ENCODE measurements at places on chromosomes 7 and 10. TPM values are rescaled to one million over a fixed set of nuclear protein-coding genes. Genes with fewer than 3 reads are reported as not detected.

The PLXNA4 gene
- not detected for total RNA-seq

The MLXIPL gene
- not detected for total RNA-seq

GRCh38 chr7:42278344-42278743 lies 41.3 kb upstream of the GLI3 start:
- no peak for DNase-seq

DNA sequence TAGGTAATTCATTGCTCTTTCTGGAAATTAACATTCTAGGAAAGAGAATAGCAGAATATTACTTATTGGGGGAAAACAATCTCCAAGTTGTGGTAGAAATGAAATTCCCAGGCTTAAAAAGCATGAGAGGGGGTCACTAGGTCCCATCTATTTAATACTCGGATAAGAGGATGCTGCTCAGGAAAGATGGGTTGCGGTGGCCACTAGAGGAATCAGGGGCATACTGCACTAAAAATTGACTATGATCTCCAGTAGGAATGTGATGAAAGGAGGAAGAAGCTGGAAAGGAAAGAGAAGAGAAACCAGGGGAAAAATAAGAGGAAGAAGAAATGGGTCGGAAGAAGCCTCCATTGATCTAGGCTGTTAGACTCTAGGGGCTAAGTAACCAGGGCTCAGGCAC lies 192.8 kb downstream of the GPAM start:
- DNase-seq: no peak

DNA sequence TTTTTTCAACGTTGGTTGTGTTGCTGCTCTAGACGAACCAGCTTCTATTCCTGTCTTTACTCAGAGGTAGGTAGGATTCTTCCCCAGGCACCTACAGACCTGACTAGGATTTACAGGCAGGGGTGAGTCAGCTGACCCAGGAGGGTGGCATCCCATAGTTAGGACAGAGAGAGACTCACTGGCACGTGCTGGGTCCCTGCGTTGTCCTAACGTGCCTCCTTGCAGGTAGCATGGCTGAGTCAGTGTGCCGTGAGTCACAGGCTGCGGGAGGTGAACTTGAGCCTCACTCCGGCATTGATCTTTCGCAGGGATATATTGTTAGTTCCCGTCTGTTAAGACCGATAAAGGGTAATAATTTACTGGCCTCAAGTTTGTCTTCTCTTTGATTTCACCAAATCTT lies 96.5 kb downstream of the PFKFB3 start:
- no peak for DNase-seq

The EPO gene
- total RNA-seq: not detected

DNA sequence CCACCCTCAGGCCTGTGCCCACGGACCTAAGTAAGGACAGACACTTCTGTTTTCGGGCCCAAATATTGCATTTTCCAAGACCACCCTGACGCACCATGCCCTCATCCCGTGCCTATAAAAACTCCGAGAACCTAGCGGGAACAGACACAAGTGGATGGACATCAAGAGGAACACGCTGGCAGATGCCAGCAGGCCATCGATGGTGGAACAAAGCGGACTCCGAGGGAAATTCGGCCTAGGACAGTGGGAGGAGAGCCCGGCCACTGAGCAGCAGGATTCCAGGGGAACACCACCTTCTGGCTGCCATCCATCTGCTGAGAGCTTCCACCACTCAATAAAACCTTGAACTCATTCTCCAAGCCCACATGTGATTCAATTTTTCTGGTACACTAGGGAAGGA lies 243.6 kb upstream of the ZWINT start:
- no peak for DNase-seq

- DNase-seq: no peak
Observed at GRCh38 chr7:25056368-25056767, 68.7 kb downstream of the CYCS start.

DNA sequence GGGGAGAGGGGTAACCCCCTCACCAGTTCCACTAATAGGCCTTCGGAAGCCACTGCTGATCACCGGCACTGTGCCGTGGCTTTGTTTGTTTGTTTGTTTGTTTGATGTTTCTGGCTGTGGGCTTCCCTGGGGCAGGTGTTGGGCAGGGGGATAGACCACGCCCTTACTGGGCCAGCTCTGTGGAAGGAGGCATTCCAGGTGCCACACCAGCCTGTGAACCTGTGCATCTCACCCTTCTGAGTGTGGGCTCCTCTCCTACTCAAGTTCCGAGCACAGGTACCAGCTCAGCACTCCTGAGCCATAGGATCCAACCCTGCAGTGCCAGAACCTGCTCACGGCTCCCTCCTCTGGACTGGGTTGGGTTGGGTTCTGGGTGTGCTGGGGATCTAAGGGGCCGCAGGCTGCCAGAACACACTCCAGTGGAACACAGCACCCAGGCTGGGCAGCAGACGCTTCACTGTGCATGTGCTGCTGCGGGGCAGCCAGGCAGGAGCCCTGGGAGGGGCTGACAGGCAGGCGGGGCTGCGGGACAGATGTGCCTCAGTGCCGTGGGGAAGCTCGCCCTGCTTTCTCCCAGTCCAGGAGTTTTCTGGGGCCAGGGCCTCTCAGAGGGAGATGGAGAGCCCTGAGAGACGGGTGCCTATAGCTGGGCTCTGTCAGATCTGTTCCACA lies 1053.9 kb downstream of the CNTNAP2 start:
- no peak for DNase-seq

DNA sequence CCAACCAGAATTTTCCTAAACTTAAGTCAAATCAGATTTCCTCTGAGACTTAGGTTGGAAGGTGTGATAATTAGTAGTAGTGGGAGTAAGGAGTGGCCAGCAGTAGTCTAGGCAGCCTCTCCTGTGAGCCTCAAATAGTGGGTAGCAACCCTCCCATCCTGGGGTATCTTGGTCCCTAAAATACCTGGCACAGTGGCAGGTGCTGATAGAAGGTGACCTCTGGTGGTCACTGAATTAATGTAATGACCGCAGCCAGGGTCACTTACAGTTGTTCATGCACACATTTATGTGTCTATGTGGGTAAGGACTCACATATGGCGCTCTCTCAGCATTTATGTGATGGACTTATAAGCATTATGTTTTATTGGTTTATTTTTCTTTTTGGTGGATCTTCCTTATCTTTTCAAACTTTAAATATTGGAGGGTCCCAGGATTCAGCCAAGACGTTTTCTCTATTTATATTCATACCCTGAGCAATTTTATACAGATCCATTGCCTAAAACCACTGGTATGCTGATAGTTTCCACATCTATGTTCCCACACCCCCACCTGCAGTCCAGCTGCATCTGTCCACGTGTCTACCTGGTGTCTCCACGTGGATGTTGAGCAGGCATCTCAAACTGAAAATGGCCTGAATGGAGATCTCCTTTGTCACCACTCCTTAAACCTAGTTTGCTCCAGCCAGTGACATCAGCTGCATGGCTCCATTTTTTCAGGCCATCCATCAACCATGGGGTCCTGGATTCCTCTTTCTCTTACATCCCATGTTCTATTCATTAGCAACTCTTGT lies 18.3 kb downstream of the BMPER start:
- DNase-seq: no peak

The ZP3 gene
- 0.44 TPM for total RNA-seq

The ATOH7 gene
- not detected for total RNA-seq

DNA sequence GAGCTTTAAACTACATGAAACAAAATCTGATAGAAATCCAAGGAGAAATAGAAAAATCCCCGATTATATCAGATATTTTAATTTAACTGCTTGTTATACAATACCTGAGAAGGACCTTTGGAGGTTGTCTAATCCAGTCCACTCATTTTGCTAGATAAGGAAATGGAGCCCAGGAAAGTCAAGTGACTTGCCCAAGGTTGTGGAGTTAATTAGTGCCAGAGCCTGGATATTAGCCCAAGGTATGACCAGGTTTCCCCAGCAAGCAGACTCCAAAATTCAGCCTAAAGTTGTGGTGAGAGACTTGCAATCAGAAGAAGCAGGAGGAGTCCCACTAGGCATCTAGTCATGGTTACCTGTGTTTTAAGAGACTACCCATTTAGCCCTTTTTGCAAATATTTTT lies 11.7 kb upstream of the EEPD1 start:
- no peak for DNase-seq
